ENCODE measurements at places on chromosomes 5 and 9. TPM values are rescaled to one million over a fixed set of nuclear protein-coding genes. Genes with fewer than 3 reads are reported as not detected.

- H3K27ac ChIP-seq = no peak overlapping the region
- H3K36me3 ChIP-seq = no peaks in the 10 kb centered on the region
- H3K27me3 ChIP-seq = no peaks in the 10 kb centered on the region
- no peaks in the 10 kb centered on the region for H3K4me1 ChIP-seq
- no peak overlapping the region for H3K4me3 ChIP-seq
These were observed 213.5 kb upstream of the TARS1 start for GRCh38 chr5:33227247-33227646.

DNA sequence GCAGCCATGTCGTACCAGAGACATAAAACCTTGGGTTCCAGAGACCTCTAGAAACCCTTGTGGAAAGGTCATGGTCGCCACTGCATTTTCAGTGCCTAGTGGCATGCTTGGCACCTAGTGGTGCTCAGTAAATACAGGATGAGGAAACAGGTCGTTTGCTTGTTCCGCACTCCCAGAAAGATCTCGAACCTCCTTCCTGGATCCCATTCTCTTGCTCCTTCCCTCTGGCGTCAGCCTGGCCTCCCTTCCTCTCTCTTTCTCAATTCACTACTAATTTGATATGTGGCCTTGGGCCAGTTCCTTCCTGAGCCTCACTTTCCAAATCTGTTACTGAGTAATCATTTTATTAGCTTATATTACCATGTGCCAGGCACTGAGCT is 4.4 kb downstream of the NDST1 start:
- peak overlapping the region; percentile 87 for H3K27ac ChIP-seq
- DNase-seq = no peak
- H3K27me3 ChIP-seq = no peaks in the 10 kb centered on the region
- H3K4me1 ChIP-seq = peaks cover 77% of the 10 kb centered on the region
- H3K36me3 ChIP-seq = no peaks in the 10 kb centered on the region

DNA sequence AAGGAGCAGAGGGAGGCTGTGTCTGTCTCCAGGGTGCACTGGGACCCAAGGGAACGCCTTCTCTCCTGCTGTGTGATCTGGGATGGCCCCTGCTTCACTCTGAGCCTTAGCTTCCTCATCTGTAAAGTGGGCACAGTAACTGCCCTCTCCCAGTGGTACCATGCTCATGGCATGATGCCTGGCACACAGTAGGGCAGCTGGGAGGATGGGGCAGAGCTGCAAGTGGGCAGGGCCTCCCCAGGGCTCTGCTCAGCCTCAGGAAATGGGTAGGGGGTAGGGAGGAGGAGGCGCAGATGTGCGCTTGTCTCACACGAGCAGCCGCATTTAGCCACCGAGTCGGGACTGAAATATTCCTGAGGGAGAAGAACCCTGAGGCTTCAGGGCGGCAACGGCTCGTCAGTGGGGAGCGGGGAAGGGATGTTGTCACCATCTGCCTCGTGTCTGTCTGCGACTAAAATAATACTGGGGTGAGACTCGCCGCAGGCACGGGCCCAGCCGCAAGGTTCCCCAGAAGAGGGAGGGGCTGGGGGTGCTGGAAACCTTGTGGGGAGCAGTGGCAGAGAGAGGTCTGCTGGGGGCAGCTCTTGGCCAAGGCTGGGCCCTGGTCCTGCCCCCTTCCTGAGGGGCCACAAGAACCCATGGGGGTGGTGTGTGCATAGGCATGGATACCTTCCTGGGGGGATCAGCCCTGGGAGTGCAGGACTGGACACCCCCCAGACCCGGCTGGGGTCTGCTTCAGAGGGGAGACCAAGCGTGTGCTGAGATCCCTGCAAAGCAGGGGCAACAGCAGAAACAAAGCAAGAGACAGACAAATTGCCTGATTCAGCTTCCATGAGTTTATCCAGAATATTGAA is 55.2 kb upstream of the PSD2 start:
- no peak overlapping the region for H3K4me3 ChIP-seq
- H3K36me3 ChIP-seq = no peaks in the 10 kb centered on the region
- peaks cover 44% of the 10 kb centered on the region for H3K4me1 ChIP-seq
- H3K27ac ChIP-seq = no peak overlapping the region

DNA sequence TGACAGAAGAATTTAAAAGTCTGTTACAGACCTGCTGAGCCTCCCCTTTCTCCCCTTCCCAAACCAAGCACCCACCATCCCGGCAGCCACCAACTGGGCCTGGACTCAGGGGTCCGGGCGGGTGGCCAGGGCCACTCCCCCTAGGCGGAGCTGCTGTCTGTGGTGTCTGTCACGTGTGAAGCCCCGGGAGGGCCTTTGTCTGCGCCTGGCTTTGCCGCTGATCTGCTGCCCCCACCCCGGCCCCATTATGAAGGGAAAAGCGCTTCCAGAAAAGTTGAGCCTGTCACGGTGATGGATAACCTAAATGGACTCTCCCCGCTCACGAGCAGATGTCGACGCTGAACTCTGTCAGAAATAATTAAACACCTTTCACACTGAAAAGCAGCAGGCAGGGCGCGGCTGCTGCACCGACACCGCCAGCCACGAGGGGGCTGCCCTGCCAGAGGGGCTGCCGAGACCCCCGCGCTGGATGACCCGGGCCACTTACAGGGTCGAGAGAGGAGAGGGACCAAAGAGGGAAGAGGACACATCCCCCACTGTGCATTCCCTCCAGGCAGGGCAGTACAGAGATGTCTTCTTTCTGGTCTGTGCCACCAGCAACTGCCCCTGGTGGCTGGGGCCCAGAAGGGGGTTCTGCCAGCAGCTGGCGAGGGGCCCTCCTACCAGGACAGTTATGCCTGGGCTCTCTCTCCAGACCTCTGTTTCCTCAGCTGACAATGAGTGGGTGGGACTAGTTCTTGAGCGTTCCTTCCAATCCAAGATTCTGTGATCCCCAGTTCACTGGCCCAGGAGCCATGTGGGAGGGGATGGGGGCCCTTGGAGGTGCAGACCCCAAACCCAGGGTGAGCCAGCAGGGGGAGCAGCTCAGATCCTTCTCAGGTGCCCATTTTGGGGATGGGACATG is 36.0 kb upstream of the BARHL1 start:
- peaks cover 7% of the 10 kb centered on the region for H3K27me3 ChIP-seq
- DNase-seq = no peak
- H3K36me3 ChIP-seq = no peaks in the 10 kb centered on the region
- no peak overlapping the region for H3K4me3 ChIP-seq

- H3K4me3 ChIP-seq = no peak overlapping the region
- H3K4me1 ChIP-seq = peaks cover 4% of the 10 kb centered on the region
- peaks cover 23% of the 10 kb centered on the region for H3K36me3 ChIP-seq
- DNase-seq = no peak
These were observed 51.7 kb downstream of the SHB start for GRCh38 chr9:38017149-38017884.

DNA sequence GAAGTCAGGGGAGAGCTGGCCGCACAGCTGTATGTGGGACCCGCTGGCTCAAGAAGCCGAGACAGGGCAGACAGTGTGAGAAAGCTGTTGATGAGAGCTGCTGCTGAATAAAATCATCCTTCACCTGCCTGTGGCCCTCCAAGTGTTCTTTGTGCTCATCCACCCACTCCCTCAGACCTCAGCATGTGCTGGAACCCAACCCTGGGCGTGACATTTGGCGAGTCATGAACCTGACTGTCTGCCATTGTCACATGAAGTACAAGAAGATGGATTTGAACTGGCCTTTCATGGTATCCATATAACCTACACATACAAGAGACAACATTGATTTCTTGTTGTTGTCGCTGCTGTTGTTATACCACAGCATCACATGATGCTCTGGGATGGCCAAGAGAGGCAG is 139.7 kb upstream of the PLCXD3 start:
- H3K4me3 ChIP-seq = no peak overlapping the region
- no peak for DNase-seq
- no peaks in the 10 kb centered on the region for H3K36me3 ChIP-seq
- no peaks in the 10 kb centered on the region for H3K27me3 ChIP-seq
- no peaks in the 10 kb centered on the region for H3K4me1 ChIP-seq
- no peak overlapping the region for H3K27ac ChIP-seq

GRCh38 chr9:34971146-34971811 is 13.2 kb downstream of the PHF24 start:
- no peak overlapping the region for H3K27ac ChIP-seq
- H3K27me3 ChIP-seq = no peaks in the 10 kb centered on the region
- no peaks in the 10 kb centered on the region for H3K4me1 ChIP-seq
- no peaks in the 10 kb centered on the region for H3K36me3 ChIP-seq
- DNase-seq = no peak
- no peak overlapping the region for H3K4me3 ChIP-seq

- peak overlapping the region; percentile 36 for H3K27ac ChIP-seq
- no peak for DNase-seq
- H3K36me3 ChIP-seq = no peaks in the 10 kb centered on the region
- no peaks in the 10 kb centered on the region for H3K27me3 ChIP-seq
- H3K4me1 ChIP-seq = no peaks in the 10 kb centered on the region
- H3K4me3 ChIP-seq = no peak overlapping the region
These were observed 11.0 kb upstream of the ADAMTS2 start for GRCh38 chr5:179355976-179356974.

DNA sequence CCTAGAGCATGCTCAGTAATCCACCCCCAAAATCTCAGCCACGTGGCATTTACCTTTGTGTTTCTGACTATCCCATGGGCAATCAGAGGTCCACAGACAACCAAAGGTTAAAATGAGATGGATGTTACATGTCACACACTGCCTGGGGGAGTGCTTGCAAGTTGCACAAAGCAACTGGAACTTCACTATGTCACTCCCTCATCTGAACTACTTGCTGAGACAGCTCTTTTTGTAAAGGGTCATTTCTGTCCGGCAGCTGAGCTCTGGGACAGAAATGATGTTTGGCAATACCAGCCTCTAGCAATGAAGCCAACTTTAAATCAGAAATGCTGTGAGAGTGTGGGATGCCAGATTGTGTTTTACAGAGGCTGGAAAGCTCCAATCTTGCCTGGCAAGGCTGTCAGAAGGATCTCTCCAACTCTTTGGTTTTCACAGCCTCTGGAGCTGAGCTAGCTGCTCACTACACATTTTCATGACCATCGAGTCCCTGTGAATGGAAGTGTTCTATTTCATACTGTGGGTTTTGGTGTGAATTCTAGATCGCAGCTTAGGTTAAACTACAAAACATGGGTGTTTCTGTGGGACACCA is 66.3 kb upstream of the TMEM215 start:
- no peak for DNase-seq
- no peaks in the 10 kb centered on the region for H3K27me3 ChIP-seq
- H3K36me3 ChIP-seq = no peaks in the 10 kb centered on the region
- no peaks in the 10 kb centered on the region for H3K4me1 ChIP-seq

GRCh38 chr9:15977438-15977837 is 424.6 kb downstream of the CCDC171 start:
- no peaks in the 10 kb centered on the region for H3K4me1 ChIP-seq
- no peaks in the 10 kb centered on the region for H3K36me3 ChIP-seq
- H3K4me3 ChIP-seq = no peak overlapping the region

NR6A1 gene
- total RNA-seq = 1.7 TPM

GRCh38 chr5:159324986-159325385 is 5.3 kb downstream of the IL12B start:
- H3K4me3 ChIP-seq = no peak overlapping the region
- no peaks in the 10 kb centered on the region for H3K27me3 ChIP-seq
- H3K36me3 ChIP-seq = no peaks in the 10 kb centered on the region

DNA sequence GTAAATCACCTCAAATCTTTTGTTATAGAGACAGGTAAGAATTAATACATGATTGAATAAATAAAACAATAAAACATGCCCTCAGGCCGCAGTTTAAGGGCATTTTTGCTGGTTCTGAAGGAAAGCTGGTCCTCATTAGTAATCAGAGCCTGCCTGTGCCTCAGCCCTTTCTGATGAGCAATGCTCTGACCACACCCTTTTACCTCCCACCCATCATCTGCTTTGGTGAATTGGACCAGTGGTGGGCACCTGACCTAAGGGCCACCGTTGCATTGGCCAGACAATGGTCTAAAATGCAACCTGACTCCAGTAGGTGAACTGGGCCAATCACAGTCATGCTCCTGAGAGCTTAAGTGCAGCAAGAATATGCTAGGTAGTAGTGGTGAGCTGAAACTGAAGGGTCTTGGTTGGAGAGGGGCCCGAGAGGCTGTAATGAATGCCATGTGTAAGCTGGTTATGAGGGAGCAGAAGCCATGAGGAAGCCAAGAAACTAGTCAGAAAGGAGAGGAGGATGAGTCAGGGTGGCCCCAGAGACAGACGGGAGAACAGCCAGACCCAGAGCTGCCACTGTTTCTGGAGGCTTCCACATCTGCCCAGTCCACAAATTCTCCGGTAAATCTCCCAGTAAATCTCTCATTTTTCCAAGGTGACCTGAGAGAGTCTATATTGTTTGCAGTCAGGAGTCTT is 45.5 kb upstream of the ZSWIM6 start:
- no peak overlapping the region for H3K4me3 ChIP-seq
- no peak for DNase-seq
- H3K4me1 ChIP-seq = peaks cover 7% of the 10 kb centered on the region
- no peak overlapping the region for H3K27ac ChIP-seq
- no peaks in the 10 kb centered on the region for H3K27me3 ChIP-seq

DNA sequence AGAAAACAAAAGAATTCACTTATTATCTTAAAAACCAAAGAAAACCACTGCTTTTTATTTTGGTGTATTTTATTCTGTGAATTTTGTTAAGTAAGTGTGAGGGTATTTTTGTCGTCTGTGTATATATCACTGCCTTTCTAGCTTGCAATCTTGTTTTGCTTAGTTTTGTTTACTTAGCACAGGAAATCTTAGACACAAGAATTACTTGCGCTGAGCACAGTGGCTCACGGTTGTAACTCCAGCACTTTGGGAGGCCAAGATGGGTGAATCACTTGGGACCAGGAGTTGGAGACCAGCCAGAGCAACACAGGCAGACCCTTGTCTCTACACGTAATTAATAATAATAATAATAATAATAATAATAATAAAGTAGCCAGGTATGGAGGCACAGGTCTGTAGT is 230.3 kb downstream of the PAPPA start:
- no peak overlapping the region for H3K4me3 ChIP-seq
- no peaks in the 10 kb centered on the region for H3K27me3 ChIP-seq
- no peaks in the 10 kb centered on the region for H3K4me1 ChIP-seq
- H3K36me3 ChIP-seq = no peaks in the 10 kb centered on the region
- DNase-seq = no peak
- no peak overlapping the region for H3K27ac ChIP-seq

GRCh38 chr9:35903049-35903448 is 3.0 kb upstream of the HRCT1 start:
- H3K27me3 ChIP-seq = no peaks in the 10 kb centered on the region
- no peak overlapping the region for H3K4me3 ChIP-seq
- H3K36me3 ChIP-seq = no peaks in the 10 kb centered on the region

ACTBL2 gene
- not detected for total RNA-seq

CD72 gene
- total RNA-seq = 3.5 TPM

DNA sequence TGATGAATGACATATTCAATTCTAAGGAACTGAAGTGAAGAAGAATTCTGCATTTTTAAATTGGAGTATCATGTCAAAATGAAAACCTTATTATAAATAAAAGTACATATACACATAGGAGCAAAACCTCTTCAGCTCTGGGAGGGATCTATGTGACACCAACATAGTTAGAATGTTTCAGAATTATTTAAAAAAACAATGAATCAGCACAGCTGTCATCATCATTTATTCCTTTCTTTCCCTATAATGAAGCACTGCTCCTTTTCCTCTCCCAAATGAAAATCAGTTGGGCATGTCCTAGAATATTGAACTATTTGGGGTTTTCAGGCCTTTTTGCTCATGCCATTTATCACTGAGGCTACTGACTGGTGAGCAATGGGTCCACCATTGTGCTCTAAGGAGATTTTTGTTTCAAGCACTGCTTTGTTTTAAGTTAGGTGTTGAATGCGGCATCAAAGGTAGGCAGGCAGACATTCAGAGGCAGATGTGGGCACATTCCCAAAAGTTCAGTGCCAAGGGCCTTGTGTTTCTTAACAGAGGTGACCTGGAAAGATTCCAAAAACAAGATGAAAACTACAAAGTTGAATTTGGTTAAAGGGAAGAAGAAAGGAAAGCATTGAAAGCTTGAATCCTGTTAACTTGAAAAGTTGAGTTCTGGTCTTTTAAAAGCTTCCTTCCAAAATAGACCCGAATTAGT is 126.4 kb upstream of the ADAMTSL1 start:
- no peak for DNase-seq
- H3K36me3 ChIP-seq = no peaks in the 10 kb centered on the region
- no peak overlapping the region for H3K4me3 ChIP-seq
- H3K4me1 ChIP-seq = peaks cover 15% of the 10 kb centered on the region
- H3K27me3 ChIP-seq = no peaks in the 10 kb centered on the region

SOX30 gene
- not detected for total RNA-seq
